Left lung (tissue), 14 donors: ENCODE measurements at places on chromosomes 7 and 10. TPM values are rescaled to one million over a fixed set of nuclear protein-coding genes. Genes with fewer than 3 reads are reported as not detected.

GRCh38 chr7:18700147-18700546 is 204.6 kb downstream of the HDAC9 start:
- no peak overlapping the region for H3K27ac ChIP-seq
- no peak overlapping the region for H3K4me3 ChIP-seq
- no peaks in the 10 kb centered on the region for H3K4me1 ChIP-seq

DNA sequence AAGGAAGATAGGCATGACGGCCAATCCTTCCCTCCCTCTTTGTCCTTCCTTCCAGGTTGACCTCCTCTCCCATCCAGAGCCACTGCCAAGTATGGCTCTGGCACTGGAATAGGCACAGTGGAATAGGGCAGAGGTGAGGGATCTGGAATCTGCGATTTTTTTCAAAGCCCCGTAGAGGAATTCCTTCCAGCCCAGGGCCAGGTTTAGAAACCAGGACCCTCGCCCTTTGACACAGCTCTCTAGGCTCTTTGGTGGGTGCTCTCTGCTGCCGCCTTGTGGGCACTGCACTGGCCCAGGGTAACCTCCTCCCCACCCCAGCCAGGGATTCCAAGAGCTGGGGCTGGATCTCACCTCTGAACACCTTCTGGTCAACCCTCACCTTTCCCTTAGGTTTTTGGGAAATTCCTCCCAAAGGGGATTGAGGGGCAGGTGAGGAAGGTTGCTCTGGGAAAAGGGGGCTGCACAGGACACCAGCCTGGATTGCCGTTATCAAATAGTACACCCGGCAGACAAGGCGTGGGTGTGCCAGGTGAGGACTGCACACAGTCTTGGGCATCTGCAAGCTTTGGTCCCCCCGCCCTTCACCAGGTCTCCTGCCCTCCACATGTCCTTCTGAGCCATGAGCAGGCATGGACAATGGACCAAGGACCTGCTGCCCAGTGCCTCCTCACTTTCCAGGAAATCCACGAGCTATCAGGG is 22.8 kb downstream of the C10orf105 start:
- no peaks in the 10 kb centered on the region for H3K36me3 ChIP-seq
- peaks cover 71% of the 10 kb centered on the region for H3K4me1 ChIP-seq
- no peak overlapping the region for H3K4me3 ChIP-seq
- peak; percentile 40 for DNase-seq
- no peak overlapping the region for H3K27ac ChIP-seq

DNA sequence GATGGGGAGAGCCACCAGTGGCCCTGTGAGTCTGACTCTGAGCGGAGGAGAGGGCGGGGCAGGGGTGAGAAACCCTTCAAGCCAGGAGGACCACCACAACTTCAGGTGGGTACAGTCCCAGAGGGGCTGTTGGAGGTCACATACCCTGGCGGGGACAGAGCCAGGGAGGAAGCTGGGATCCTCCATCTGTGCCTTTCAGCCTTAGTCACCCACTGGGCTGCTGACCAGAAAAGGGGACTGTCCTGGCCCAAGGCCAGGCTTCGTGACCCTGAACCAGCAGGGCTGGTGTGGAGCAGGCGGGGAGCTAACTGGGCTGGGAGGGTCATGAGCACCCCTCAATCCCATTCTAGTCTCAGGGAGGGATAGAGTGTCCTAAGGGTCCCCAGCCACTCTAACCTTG is 1.5 kb upstream of the CALHM3 start:
- H3K4me1 ChIP-seq, result no peaks in the 10 kb centered on the region
- no peaks in the 10 kb centered on the region for H3K27me3 ChIP-seq
- H3K36me3 ChIP-seq, result no peaks in the 10 kb centered on the region
- H3K27ac ChIP-seq, result no peak overlapping the region
- peak; percentile 68 for DNase-seq

DNA sequence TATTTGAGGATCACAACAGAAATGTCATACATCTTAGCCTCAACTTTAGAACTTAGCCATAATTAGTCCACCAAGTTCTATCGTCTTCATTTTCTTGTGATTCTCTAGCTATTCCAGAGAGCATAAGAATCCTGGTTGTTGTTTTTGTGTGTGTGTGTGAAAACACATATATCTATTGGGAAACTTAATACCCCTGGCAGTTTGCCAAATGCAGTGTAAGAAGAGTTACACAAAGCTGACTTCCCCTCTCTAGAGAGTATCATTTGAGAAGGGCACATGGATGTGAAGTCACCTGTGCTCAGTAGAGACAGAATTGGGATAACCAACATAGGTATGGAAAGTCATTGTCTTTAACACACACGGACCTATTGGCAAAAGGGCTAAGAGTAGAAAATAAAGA is 19.3 kb downstream of the FOXI2 start:
- no peaks in the 10 kb centered on the region for H3K27me3 ChIP-seq
- no peak overlapping the region for H3K4me3 ChIP-seq
- no peaks in the 10 kb centered on the region for H3K4me1 ChIP-seq
- H3K27ac ChIP-seq, result no peak overlapping the region
- DNase-seq, result no peak

Gene PALD1
- total RNA-seq, result 10.1 TPM

Gene EIF3B
- 131 TPM for total RNA-seq
